ENCODE measurements at places on chromosomes 1 and 21.

DNA sequence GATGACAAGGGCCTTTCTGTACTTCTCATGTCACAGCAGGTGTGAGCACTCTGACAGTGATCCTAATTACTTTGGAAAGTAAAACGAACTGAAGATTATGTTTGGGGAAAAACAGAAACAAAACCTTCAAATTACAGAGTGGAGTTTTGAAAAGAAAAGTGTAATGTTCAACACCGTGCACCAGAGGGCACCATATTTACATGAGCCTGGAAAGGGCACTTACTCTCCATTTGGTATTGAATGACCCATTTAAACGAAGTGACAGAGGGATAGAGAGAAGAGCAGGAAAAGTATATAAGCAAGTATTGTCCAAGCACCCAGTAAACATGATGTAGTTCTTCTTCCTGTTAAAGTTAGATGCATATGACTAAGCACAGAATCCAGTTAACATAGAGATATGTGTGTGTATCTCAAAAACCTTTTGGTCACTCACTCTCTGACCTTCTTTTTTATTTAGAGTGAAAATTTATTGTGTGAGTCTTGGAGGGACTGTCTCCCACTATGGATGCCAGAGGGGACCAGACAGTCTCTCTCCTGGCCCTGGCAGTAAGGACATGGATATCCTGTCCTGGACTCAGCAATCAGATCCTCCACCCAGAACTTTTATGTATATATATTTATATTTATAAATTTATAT, 3.8 kb upstream of the RGSL1 start:
- peak; percentile 13 for DNase-seq

- no peak for DNase-seq
Measured at GRCh38 chr1:56511364-56511763, 68.0 kb downstream of the PLPP3 start.

- no peak for DNase-seq
Measured at GRCh38 chr1:166066107-166066506, 100.7 kb downstream of the FAM78B start.

- no peak for DNase-seq
Measured at GRCh38 chr21:46393451-46393940, 65.2 kb upstream of the DIP2A start.

DNA sequence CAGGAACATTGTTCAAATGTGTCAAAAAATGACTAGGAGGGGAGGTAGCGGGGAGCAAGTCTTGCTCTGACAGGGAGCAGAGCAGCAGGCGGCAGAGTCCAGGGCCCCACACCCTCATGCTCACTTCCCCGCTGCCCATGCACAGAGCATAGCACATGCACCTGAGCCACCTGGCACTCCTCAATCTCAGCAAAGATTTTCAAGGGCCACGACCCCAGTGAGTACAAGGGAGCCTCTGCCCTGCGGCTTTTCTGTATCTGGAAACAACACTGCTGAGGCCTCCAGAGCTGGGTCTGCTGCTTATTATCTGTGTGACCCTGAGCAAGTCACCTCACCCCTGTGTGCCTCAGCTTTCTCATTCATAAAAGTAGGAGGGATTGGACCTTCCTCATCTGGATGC, 1.1 kb upstream of the GJB3 start:
- no peak for DNase-seq

DNA sequence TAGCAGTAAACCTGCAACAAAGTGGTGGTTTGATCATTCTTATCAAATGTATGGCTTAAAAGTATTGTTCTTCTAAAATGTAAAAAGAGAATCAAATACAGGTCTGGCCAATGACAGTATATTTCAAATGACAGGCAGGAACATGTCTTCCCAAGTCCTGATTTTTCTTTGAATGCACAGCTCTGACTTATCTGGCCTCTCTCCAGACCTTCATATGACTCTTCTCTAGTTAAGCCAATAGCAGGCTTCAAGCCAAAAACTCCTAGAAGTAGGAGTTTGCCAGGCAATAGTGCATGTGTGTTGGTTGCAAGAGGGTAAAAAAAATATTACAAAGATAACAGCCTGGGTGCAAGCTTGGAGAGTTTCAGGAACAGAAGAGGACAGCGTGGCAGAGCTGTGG, 345.5 kb downstream of the SMYD3 start:
- no peak for DNase-seq

- no peak for DNase-seq
Measured at GRCh38 chr21:44049182-44049581, 37.1 kb downstream of the TRAPPC10 start.

Data from GM04503 (cell line).